NCI-H1417 (cell line): ENCODE measurements at places on chromosomes 11 and 22.

GRCh38 chr11:125945011-125945796, 640 bp upstream of the VSIG10L2 start:
- DNase-seq, result no peak

- no peak for DNase-seq
Measured at GRCh38 chr11:125005491-125005890, 51.5 kb downstream of the CCDC15 start.

- peak; percentile 41 for DNase-seq
Measured at GRCh38 chr11:46948378-46949131, 12.0 kb downstream of the CSTPP1 start.

DNA sequence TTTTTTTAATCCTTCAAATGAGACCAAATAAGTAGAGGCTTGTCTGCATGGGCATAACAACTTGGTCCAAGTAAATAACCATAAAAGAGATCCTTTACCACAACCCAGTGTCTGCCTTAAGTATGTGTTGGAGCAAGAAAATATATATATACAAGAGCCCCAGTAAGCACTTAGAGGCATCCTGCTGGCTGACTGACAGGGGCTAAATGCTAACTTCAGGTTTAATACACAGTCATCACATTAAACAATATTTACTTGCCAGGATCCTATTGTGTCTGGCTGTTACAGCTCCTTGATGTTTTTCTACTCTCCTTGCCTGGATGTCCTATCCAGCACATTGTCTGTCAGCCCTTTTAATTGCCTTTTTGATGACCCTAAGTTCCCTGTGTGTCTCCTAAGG, 37.5 kb upstream of the MMP20 start:
- peak; percentile 26 for DNase-seq

DNA sequence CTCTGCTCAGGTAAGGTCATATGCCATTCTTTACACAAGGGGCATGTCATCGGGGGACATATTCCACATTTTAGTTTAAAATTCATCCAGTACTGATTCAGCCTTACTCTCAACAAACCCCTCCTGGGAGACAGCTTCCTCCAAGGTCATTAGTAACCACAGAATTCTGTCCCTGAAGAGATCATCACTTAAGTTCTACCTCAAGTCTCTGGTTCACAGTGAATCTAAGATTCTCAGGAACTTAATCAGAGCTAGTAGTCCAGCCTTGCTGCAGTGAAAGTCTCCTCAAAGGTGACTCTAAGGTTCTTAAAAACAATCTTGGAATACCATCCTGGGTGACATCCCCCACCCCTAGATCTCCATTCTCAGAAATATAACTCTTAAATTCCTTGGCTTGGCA, 18.9 kb upstream of the GDPD4 start:
- DNase-seq, result no peak

DNA sequence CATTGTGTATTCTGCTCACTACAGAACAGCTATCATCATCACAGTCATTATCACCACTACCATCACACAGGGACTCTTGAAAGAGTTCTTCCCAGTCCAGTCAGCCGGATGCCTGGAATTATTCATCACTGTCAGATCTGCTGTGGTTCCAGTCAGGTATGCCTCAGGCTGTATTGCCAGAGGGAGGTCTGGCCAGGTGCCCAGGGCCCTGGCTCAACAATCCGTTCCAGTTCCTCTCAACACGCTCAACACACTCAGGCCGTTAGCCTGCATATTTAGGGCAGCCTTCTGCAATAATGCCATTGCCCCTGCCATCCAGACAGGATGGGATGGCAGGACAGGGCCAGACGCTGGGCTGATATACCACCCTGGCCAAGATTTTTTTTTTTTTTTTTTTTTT, 28.6 kb upstream of the RASL10A start:
- DNase-seq, result peak; percentile 39

- no peak for DNase-seq
Measured at GRCh38 chr11:57482782-57483561, 22.6 kb downstream of the RTN4RL2 start.

DNA sequence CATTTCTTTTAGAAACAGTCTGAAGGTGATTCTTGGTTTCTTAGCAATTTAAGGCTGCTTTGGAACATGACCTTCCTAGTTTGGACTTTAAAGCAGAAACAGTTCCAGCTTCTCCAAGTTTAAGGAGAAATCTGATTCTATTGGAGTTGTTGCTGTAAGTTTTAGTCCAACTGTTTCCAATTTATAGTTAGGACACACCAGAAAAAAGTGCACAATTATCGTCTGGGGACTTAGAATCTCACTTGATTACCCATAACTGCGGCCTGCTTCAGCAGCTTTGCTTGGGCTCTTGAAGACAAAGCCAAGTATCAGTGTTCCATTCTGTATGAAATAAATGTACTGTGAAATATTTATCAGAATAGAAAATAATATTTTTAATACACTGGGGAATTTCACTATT, 246.6 kb downstream of the TMEM135 start:
- DNase-seq, result no peak

DNA sequence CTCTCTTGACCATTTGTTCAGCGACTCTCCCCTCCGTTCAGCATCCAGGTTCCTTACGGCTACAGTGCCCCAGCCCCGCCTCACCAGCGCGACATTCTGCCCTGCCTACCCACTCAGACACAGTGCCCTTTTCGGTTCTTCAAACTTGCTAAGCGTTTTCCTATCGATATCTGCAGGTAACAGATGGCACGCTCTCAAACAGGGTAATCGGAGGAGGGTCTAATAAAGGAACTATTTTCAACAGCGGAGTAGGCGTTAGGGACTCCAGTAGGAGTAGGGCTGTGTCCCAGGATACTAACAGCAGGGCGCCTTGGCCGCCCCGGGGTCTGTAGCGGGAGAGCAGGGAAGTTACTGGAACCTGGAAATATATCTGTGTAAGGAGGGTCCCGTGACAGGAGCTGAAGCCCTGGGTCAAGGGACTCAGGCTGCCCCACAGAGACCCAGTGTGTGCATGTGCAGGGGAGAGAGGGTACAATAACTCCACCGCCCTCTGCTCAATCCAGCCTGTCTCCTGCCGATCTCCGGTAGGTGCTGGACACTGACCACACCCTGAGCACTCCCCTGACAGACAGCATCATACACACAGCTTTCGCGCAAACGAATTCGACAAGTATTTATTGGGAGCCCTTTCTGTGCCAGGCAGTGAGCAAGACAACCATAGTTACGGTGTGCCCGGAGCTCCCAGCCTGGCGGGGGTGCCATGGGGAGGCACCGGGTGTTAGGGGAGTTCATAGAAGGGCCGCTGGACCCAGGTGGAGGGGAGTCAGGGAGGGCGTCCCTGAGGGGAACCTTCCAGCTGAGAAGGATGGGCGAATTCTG, 2.1 kb downstream of the KLHL35 start:
- no peak for DNase-seq

GRCh38 chr11:18455686-18456372, at the start of gene LDHAL6A:
TSS of gene LDHAL6A (plus strand) at chr11:18455856. CDS start at chr11:18456681, 825 bp downstream.
- DNase-seq, result no peak

DNA sequence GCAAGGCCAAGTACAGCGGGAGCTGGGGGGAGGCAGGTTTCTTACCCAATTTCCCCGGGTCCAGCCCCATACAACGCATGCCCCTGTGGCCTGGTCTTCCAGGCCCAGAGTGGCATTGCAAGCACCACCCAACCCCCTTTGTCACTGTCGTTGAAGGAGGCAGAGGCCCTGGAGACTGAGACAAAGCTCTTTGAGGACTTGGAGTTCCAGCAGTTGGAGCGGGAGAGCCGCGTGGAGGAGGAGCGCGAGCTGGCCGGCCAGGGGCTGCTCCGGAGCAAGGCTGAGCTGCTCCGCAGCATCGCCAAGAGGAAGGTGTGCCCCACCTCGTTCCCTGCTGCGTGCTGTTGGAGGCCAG, 27.8 kb downstream of the PHLDB1 start:
- DNase-seq, result peak; percentile 20

DNA sequence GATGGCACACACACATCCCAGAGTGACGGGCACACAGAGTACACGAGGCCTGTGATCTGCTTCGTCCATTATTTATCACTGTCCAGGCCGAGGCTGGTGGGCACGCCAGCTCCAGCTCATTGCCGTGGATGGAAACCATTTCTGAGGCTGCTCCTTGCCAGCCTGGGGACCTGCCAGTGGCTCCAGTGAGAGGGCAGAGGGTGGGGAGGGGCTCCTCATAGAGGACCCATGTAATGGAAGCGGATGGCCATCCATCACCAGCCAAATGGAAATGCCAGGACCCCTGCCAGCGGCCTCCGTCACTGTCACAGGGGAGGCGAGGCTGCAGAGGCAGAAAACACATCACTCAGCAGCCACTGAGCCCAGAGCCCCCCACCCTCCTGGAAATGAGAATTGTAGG, 35.7 kb downstream of the TP53I11 start:
- DNase-seq, result no peak
